Stimulated activated effector memory CD8-positive, alpha-beta T cell treated with anti-CD3 and anti-CD28 coated beads, Interleukin-12 subunit alpha, Interleukin-12 subunit beta, amount 100 ng/mL, for 72 hours (primary cell): ENCODE measurements at places on chromosomes 2 and 18.

DNA sequence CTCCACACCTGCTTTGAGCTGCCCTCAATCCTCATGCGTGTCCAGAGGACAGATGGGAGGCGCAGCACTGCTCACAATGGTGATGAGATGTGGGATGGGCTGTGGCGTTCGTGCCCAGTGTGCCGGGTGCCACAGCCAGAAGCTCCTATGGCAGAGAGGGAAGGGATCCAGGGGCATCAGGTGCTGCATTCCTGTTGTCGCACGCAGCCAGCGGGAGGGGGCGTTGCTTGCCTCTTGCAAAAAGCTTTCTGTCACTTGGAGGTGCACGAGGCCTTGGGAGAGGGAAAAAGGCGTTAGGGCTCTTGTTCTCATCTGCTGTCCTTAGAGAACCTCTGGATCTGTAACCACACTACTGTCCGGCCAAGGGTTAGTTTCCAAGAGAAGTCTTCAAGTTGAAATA is 29.2 kb upstream of the ALLC start:
- no peak for DNase-seq

DNA sequence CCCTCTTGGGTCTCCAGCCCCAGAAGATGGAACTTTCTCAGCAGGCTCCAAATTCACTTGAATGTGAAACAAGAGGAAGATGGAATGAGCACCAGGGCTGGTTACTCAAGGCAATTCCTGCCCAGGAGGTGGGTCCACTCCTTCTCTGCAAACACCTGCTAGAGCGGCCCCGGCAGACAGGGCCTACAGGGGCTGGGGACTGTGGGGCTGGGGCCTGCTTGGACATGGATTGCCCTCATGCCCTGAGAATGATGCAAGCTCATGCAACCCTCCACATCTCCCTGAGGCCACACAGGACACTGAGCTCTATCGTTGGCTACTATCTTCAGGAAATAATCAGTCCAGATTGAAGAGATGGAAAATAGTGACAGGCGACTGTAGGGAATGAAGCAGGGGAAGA is 39.1 kb downstream of the TFCP2L1 start:
- DNase-seq: no peak

DNA sequence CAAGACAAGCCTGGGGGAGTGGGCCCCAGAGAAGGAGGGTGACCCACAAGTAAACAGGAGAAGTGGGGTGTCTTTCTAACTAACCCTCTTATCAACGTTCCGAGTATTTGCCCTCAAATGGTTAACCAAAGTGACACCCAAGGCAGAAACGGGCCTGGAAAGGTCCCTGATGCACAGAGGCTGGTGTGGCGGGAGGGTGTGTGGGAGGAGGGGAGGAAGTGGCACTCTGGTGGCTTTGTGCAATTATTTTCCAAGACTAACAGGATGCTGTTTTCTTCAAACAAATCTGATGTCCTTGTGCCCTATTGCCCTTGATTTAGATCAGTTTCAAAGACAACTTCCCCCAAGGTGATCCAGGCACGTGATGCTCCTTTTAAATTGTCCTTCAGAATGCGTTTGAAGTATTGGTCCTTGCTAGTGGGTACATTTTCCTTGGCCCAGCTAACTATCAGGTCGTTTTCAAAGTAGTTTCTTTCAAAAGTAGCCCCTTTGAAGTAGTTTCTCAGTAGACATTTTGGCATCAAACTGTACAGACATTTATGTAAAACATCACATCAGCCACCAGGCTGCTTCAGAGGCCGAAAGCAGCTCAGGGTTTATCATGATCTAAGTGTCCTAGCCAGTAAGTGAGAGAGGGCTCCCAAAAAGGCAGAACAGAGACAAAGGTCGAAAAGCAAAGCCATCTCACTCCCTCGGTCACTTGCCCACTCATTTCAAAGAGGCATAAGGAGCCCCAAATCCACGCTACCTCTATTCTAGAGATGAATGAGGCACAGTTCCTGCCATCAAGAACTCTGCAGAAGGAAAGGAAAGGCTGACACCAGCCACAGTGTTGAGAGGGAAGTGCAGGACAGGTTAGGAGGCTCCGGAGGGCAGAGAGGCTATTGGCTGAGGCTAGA is 371.1 kb upstream of the ID2 start:
- DNase-seq: peak; percentile 41

DNA sequence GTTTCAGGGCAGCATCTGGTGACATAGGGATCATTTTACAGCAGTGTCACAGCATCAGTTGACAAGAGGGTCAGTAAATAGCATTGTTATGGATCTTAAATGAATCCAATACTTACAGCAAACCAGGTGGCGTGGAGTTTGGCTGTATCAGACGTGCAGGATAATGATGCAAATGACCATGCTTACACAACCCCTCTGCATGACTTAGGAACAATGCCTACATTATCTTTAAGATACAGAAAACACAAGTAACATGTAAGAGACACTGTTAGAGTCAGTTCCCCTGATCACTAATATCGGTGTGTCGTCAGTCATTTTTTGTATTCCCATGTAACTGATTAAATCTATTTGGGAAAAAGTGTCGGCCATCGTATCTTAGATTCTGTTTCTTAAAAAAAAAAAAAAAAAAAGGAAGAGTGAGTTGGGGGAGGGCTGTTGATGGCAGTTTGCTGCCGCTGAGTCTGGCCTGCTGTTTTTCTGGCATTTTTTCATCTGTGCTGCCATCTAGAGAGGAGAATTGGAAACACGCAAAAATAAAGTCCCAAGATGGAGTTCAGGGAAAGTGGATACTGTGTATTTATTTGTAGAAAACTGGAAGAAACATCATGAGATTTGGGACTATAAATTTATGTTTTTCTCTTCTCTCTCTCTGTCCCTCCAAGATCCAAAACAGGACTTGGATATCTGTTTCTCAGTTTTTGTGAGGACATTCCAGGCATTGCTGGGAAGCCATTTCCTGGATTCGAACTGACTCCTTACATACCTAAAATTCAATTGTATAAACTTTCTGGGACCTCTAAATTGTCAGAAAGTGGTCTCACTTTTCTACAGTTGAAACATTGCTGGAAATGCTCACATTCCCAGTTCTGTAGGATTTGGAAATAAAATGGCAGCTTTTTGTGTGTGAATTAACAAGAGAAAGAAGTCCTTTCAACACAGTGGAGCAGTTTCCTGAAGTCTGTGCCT is 60.3 kb upstream of the AGPS start:
- peak; percentile 10 for DNase-seq
